ENCODE measurements at places on chromosomes 12 and 14. TPM values are rescaled to one million over a fixed set of nuclear protein-coding genes. Genes with fewer than 3 reads are reported as not detected.

B3GNT4 gene
- 0.17 TPM for total RNA-seq

TSPAN19 gene
- total RNA-seq, result under 0.01 TPM

CMKLR1 gene
- total RNA-seq, result 0.19 TPM

LETMD1 gene
- total RNA-seq, result 39.9 TPM

TRPV4 gene
- 1.4 TPM for total RNA-seq

CLEC4D gene
- not detected for total RNA-seq

GRCh38 chr14:35336494-35337268 lies 44.5 kb downstream of the PSMA6 start:
- peak; percentile 95 for DNase-seq

- no peak for DNase-seq
These were observed 10.9 kb downstream of the RNF212B start for GRCh38 chr14:23248601-23249000.

- no peak for DNase-seq
These were observed 83.8 kb downstream of the GALNT9 start for GRCh38 chr12:132245521-132246101.

- no peak for DNase-seq
These were observed 37.8 kb downstream of the ATF7IP start for GRCh38 chr12:14403293-14403692.

- peak; percentile 87 for DNase-seq
These were observed 54.3 kb upstream of the RIN3 start for GRCh38 chr14:92459030-92459949.

DNA sequence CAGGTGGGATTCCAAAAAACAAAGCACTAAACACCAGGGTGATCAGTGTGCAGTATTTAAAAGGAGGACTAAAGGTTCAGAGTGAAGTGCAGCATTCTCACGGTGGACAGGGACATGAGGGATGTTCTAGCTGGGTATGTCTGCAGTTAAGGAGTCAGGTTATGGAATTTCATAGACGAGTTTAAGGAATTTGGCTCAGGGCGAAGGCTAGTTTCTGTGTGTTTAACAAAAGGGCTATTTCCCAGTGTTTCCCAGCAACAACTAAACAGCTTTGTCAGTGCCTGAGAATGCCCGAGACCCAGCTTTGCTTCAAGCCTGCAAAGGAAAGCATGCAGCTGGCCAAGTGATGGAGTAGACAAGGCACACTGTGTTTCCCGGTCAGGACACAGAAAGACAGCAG lies 7.0 kb downstream of the KRT1 start:
- DNase-seq, result no peak

- DNase-seq, result no peak
These were observed 52.6 kb downstream of the GALC start for GRCh38 chr14:87940382-87940781.

- no peak for DNase-seq
These were observed 406.2 kb downstream of the NOVA1 start for GRCh38 chr14:26191671-26192070.

Data from dermis blood vessel endothelial cell (primary cell).